Breast epithelium (tissue), 4 donors: ENCODE measurements at places on chromosomes 1 and 21. TPM values are rescaled to one million over a fixed set of nuclear protein-coding genes. Genes with fewer than 3 reads are reported as not detected.

DNA sequence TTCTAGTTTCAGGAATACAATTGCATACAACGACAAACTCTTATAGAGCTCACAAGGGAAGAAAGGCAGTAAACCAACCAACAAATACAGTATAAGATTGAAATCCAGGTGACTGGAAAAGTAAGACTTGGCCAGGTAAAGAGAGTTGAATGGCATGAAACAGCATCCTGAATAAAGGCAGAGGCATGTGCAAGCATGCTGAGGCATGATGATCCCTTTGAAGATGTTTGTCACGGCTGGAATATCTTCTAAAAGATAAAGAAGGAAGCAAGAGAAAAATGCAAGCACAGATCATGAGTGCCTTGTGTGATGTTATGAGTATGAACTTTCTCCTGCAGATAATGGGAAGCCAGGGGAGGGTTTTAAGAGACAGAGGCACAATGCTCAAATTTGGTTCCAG is 83.3 kb upstream of the SPATA6 start:
- DNase-seq: no peak

DNA sequence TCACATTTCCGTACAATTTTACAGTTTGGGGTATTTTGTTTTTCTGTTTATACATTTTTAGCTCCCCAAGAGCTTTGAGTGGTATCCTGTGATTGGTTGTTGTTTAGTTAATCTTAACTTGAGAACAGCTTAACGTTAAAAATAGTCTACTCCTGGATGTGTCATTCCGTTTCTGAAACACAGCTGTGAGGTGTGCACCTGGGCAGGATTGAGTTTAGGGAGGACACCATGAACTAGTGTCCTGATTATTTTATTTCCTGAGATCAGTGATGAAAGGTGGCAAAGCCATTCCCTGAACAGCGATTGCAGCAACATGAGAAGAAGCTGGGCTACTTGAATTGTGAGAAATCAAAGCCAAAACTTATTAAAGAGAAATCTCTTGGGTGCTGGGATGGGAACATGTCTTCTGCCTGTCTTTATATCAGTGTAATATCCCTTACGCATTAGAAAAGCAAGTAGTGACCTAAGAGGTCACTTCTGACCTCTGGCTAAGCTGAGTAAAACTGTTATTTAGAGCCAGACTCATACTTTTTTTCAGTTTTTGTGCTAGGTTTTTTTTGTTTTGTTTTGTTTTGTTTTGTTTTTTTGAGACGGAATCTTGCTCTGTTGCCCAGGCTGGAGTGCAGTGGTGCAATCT is 43.4 kb downstream of the ZBTB40 start:
- no peak for DNase-seq

Gene ERICH3
- total RNA-seq: under 0.01 TPM

Gene SOX13
- total RNA-seq: 22.9 TPM

Gene SH2D1B
- 0.33 TPM for total RNA-seq

GRCh38 chr1:100306735-100307313 is 40.8 kb downstream of the RTCA start:
- no peak for DNase-seq

GRCh38 chr1:82318921-82319320 is 518.2 kb downstream of the ADGRL2 start:
- no peak for DNase-seq

GRCh38 chr1:231180034-231180433 is 18.2 kb downstream of the TRIM67 start:
- no peak for DNase-seq

GRCh38 chr1:86703696-86704457 is 499 bp upstream of the SH3GLB1 start:
- no peak for DNase-seq

Gene CFAP141
- not detected for total RNA-seq

- DNase-seq: no peak
Observed at GRCh38 chr1:221670081-221670480, 71.8 kb downstream of the DUSP10 start.

- DNase-seq: no peak
Observed at GRCh38 chr21:42859891-42860230, 19.5 kb downstream of the WDR4 start.

Gene OR2L8
- 0.73 TPM for total RNA-seq

DNA sequence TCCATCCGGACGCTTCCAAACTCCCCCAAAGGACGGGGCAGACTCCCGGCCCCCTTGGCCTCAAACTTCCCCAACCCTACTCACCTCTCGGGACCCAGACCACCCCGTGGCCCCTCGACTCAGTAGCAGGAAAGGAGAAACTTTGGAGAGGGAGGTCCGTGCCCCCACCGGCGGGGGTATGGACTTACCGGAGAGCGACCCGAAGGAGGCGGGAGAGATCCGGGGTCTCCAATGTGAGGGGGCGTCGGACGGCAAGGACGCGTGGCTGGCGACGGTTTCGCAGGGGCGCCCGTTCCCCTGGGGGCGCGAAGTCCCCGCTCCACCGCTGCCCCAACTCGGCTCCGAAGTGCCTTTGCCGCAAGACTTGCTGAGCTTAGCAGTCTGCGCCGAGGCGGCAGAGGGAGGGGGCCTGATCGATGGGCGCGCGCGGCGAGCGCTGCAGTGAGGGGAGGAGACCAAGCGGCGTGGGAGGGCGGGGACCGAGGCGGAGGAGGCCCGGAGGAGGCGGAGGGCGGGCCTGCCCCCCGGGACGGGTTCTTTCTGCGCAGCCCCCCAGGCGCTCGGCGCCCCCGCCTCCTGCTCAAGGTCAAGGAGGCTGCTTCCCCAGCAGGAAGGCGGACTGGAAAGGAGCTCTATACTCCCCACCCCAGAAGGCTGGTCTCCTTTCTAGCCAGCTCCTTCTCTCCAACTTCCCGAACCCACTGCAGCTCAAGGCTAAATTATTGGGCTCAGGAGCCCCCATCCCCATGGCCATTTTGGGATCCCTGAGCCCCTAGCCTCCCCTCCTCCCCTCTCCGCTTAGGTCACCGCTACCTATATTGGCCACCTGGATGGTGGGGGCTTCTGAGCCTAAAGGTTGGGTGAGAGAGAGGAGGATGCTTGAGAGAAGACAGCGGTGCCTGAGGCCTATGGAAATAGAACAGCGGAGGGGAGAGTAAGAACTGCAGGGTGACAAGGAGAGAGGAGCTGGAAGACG is at the start of gene SYT2:
TSS of gene SYT2 (minus strand) at position 385 of the 976 bp plus-strand sequence. CDS start 104,682 bp downstream, outside the sequence.
- no peak for DNase-seq

DNA sequence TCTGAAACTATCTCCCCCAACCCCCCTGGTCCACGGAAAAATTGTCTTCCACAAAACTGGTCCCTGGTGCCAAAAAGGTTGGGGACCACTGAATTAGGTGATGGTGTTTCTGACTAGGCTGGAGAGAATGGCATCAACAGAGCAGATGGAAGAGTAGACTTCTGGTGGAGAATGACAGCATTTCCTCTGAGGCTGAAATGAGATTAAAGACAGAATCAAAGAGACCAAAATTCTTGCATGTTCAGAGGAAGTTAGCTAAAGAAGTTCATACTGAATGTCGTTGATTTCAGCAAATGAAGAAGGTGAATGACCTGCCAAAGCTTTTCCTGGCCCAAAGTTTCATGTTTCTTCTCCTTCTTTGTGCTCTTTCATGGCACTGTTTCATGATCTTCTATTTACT is 188.2 kb upstream of the RUNX1 start:
- DNase-seq: no peak

DNA sequence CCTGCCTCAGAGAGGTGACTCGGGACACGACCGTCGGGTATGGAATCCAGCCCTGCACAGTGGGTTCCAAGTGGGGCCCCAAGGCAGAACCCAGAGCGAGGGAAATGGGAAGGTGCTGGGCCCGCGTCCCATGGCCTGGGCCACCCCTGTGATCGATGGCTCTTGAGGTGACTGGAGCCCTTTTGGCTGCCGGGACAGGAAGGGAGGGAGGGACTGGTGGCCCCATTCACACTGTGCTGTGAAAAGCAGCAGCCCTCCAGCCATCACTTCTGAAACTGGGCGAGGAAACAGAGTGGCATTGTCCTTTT is 110.4 kb upstream of the IFFO2 start:
- no peak for DNase-seq

Gene KIRREL1
- 55.5 TPM for total RNA-seq

Gene CCDC181
- not detected for total RNA-seq

- DNase-seq: no peak
Observed at GRCh38 chr1:21854751-21855131, 42.7 kb downstream of the LDLRAD2 start.

DNA sequence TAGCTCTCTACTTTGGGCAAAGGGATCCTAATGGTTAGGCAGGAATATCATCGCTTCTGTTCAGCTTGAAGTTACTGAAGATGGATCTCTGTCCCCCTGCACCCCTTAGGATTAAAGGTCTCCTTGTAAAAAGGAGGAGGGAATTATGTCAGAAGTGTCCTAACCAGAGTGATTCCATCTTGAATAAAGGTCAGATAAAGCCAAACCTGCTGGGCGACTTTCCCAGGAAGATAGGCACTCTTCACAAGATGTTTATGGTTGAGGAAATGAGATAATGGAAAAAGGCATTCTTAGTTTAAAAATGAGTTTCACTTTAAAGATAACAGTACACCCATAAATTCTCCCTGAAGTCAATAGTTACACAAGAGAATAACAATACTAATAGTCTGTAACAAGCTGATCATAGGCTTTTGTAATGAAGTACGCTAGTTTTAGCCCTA is 1.7 kb upstream of the NENF start:
- no peak for DNase-seq

GRCh38 chr21:41477641-41478318 is 30.2 kb downstream of the TMPRSS2 start:
- DNase-seq: peak; percentile 60

DNA sequence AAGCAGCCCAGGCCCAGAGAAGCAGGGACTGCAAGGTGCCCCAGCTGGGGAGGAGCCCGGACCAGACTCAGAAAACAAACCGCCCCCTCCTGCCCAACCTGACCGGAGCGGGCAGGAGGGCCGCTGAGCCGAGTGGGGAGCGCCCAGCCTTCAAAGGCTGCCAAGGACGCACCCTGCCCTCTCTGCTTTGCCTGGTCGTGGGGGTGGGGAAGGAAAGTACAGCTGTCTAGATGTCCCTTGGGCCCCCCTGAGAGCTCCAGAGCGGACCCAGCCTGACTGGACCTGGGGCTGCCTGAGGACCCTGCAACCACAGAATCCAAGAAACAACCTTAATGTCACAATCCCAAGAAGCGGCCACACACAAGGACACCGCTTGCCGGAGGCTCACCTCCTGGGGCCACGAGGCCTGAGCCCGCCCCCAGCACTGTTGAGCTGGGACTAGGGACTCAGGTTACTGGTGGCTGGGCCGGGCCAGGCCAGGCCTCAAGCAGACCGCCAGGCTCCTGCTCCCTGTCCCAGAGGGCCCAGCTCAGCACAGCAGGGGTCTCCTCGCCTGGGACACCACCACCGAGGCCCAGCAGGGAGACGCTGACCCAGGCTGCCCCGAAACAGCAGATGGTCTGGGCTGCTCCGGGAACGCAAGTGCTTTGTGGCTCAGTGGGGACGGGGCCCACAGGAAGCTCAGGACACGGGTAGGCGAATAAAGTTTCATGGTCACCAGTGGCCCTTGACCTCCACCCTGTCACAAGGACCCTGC is 1.4 kb downstream of the DVL1 start:
- no peak for DNase-seq

DNA sequence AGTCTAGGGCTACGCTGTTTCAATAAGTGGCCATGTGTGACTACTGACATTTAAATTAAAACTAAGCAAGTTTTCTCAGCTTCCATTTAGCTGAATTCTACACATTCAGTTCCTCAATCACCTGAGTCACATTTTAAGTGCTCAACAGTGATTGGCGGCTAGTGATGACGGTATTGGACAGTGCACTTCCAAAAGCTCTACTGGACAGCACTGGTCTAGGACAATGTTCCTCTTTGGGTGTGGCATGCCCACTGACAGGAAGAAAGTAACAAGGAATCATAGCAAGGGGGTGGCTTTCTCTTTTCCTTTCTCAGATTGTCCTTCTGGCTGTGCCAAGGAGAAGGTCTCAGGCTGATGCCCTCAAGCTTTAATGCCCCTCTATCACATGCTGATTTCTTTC is 11.7 kb downstream of the IGSF21 start:
- DNase-seq: no peak

Gene CFAP45
- 2.6 TPM for total RNA-seq

- DNase-seq: no peak
Observed at GRCh38 chr1:154756793-154757548, 113.1 kb downstream of the KCNN3 start.

Gene FYB2
- not detected for total RNA-seq

GRCh38 chr1:244301595-244302130 is 150.0 kb downstream of the ADSS2 start:
- DNase-seq: no peak

GRCh38 chr21:31287201-31287600 is 56.9 kb downstream of the TIAM1 start:
- DNase-seq: no peak

- DNase-seq: no peak
Observed at GRCh38 chr21:31398574-31398973, 54.5 kb upstream of the TIAM1 start.

Gene KIAA0319L
- total RNA-seq: 103 TPM

Gene FCRL3
- 0.16 TPM for total RNA-seq

DNA sequence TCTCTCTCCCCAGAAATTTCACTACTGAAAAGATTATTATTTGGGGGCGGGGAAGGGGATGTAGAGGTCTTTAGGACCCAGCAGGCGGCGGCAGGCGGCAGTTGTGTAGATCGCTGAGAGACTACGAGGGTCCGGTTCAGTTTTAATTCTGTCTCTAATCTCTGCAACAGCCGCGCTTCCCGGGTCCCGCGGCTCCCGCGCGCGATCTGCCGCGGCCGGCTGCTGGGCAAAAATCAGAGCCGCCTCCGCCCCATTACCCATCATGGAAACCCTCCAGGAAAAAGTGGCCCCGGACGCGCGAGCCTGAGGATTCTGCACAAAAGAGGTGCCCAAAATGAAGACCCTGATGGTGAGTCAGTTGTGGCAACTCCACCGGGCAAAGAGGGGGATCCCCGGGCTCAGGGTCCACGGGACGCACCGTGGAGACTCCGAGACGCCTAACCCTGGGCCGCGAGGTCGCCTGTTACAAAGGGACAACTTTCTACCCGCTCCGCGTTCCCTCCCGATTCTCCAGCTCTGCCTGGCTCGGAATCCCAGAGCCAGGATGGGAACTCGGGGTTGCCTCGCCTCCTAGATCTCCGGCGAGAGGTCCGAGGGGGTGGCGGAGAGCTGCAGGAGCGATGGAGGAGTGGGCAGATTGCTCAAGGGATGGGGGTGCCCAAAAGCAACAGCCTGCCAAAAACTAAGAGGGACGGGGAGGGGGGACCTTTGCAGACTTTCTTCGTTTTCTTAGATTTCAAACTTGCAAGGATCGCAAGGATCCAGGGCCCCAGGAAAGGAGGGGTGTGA is at the start of gene ST6GALNAC5:
TSS of gene ST6GALNAC5 (plus strand) at position 139 of the 789 bp plus-strand sequence.
- no peak for DNase-seq

DNA sequence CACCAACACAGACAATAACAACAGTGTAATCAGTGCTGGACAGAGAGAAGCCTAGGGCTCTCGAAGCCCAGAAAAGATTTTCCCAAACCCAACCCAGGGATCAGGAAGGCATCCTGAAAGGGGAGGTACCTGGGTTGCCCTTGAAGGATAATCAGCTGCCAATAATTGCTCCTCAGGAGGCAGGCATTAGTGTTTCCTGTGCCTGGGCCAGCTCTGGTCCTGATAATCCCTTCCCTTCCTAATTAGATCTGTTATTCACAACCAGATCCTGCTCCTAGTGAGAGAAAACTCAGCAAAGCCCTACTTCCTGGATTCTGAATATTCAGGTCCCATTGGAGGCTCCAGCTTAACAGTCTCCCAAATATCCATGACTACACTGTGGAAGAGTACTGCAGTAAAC is 117.4 kb downstream of the DMRTA2 start:
- no peak for DNase-seq
